ENCODE measurements at places on chromosomes 16 and 17. TPM values are rescaled to one million over a fixed set of nuclear protein-coding genes. Genes with fewer than 3 reads are reported as not detected.

Gene PYY
- total RNA-seq = not detected

Gene FA2H
- total RNA-seq = 27.5 TPM

Gene ZNF19
- total RNA-seq = 2.1 TPM

Gene GJD3
- total RNA-seq = 1.6 TPM

Gene FBXL16
- 3.5 TPM for total RNA-seq

Gene GUCY2D
- total RNA-seq = not detected

Gene PLA2G10
- not detected for total RNA-seq

Gene RAMP2
- total RNA-seq = 0.74 TPM

Gene SMTNL2
- 1.3 TPM for total RNA-seq

Gene FOXL1
- 1.9 TPM for total RNA-seq

Gene TLCD3A
- 54.6 TPM for total RNA-seq

Gene NPIPB9
- 1.6 TPM for total RNA-seq

Gene HOXB1
- not detected for total RNA-seq
